ENCODE measurements at places on chromosomes 3 and 15.

DNA sequence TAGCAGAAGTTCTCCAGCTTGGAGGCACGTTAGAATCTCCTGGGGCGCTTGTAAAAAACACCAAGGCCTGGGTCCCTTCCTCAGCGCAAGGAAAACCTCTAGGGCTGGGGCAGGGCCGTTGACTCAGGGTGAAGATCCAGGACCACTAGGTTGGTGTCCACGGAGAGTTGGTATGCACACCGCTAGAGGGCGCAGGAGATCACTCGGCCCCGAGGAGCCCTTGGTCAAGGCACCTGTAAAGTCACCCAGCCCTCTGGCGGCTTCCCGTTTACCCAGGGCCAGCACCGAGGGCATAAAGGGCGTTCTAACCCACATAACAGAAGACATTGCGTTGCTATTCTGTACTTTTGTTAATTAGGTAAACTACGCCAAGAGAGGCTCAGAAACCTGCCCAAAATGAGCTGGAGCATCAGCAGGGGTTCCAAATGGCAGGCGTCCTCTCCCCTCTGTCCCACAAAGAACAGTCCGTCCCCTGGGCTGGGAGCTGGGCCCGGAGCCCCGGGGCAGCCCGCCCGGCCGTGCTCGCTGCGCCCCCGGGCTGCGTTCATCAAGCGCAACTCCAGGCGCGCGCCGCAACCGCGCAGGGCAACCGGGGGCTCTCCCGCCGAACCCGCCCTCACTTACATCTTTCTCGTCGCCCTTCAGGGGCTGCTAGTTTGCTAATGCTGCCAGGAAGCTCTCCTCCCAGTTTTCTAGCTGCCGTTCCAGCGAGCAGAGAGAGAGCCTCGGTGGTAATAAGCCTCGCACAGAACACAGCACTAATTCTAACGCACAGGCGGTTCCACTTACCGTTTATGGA is 332.1 kb downstream of the ARRDC4 start:
- no peak for DNase-seq

GRCh38 chr3:160831401-160831800 is 75.4 kb downstream of the PPM1L start:
- DNase-seq = no peak

- no peak for DNase-seq
Measured at GRCh38 chr3:39184081-39184967, 8.1 kb downstream of the XIRP1 start.

- DNase-seq = no peak
Measured at GRCh38 chr15:52349052-52349700, 53.6 kb upstream of the MYO5C start.

- no peak for DNase-seq
Measured at GRCh38 chr3:4794331-4794730, 184.9 kb upstream of the BHLHE40 start.

DNA sequence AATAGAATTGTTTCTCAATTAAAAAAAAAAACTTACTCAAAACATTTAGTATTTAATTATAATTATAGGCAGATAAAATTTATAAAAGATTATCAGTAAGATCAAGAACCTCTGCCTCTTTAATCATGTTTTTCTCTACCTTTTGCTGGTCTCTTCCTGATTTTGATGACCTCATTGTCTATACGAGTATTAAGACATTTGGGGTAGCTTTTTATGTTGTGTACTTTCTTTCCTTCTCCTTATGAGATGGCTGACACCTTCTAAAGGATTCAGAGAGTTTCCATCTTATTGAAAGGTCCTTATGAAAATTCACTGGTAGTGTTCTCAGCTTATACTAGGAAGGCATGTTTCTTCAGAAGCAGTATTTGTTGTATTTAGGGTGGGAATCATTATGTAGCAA is 426.3 kb downstream of the LPP start:
- no peak for DNase-seq

DNA sequence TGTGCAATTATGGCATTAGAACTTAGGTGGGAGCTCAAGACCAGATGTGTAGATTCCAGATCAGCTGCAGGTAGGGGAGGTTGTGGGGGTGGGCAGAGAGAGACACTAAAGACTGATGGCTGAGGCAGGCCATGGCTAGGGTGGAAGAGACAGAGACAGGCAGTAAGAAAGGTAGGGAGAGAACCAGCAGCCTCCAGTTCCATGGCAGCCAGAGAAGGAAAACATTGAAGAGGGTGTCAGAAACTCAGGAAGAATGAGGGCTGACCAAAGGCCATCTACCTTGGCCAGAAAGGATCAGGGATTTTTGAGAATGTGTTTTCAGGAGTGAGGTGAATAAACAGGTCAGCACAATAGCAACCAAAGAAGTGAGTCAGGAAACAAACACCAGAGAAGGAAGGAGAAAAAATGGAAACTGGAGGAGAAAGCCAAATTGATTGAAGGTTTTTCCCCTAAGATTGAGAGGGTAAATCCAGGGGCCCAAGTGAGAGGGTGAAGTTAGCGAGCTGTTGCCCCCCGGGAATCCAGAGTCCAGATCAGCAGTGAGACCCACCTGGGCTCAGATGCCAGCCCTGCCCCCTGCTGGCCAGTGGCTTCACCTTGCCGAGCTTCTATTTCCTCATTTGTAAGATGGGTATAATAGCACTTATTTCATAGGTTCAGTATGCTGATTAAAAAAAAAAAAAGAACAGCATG is 41.0 kb downstream of the ABHD2 start:
- DNase-seq = no peak

DNA sequence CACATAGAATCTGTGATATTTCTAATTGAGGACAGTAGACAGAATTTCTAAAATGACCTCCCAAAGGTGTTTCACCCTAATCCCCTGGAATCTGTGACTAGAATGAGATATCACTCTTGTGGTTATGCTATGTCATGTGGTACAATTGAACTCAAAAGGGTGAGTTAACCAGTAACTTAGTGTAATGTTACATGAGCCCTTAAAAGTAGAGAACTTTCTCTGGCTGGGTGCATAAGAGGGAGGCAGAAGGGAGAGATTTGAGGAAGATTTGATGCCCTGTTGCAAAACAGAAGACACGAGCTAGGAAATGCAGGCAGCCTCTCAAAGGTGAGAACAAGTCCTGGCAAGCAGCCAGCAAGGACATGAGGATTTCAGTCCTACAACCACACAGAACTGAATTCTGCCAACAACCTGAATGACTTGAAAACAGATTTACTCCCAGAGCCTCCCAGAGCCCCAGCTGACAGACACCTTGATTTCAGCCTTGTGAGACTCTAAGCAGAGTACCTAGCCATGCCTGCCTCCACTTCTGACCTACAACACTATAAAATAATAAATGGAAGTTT is 160.3 kb downstream of the MTHFS start:
- no peak for DNase-seq

GRCh38 chr3:48018841-48019240 is 2.6 kb upstream of the MAP4 start:
- DNase-seq = no peak

DNA sequence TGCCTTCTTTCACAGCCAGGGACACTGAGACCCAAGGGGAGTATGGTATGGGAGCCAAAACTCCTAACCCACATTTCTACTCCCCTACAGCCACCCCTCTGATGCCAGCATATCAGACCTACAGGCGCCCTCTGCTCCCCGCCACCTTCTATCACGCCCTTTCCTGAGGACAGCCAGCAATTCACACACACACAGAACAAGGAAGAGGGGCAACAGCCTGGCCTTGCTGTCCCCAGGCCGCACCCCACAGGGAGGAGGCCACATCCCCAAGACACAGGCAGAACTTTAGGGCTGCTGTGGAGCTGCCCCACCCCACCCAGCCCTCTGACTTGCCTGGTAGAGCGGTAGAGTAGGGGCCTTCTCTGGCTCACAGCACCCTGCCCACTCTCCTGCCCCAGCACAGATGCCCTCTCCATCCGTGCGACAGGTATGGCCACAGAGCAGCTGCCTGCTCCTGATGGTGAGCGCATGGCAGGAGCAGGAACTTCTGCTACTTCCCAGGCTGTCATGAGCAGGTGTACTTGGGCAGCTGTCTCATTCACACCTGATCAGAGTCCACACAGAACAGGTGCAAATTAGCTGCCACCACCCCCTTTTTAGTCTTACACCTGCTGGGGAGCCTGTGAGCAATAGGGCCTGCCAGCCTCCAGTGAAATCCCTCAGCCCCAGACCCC is 33.4 kb downstream of the CCDC33 start:
- no peak for DNase-seq

DNA sequence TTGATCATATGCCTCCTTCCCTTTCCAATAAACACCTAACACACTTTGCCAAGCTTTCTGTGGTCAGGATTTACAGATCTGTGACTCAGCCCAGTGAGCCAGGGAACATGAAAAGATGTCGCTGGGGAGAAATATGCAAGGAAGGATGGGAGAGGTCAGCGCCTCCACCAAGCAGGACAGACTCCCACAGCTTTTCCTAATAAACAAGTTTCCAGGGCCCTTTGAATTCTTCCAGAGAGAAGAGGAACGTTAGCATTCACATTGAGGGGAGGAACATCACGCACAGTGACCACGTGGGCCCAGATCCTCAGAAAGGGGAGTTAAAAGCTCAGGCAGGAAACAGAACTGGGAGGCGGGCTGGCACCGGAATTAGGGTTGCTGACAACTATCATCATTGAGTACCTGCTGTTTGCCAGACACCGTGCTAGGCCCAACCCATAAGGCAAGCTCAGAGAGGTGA is 33.3 kb upstream of the MRPS22 start:
- DNase-seq = no peak

DNA sequence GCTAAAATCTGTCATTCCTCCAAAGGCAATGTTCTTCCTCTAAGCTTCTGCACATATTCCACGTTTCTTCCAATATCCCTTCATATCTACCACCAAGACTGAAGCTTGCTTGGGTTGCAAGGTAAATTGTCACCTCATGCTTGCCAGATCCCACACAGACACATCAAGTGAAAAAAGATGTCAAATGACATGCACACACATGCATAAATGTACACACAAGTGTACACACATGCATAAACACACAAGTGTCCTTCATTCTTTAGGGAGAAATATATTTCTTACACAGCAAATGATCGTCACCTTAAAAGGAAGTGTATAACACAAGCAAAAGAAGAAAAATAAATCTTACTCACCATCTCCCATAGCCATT is 59.4 kb downstream of the CLASP2 start:
- no peak for DNase-seq

GRCh38 chr15:66923438-66923881 is 141.9 kb upstream of the SMAD3 start:
- DNase-seq = no peak

GRCh38 chr3:147304756-147305155 is 101.6 kb downstream of the ZIC4 start:
- DNase-seq = no peak

DNA sequence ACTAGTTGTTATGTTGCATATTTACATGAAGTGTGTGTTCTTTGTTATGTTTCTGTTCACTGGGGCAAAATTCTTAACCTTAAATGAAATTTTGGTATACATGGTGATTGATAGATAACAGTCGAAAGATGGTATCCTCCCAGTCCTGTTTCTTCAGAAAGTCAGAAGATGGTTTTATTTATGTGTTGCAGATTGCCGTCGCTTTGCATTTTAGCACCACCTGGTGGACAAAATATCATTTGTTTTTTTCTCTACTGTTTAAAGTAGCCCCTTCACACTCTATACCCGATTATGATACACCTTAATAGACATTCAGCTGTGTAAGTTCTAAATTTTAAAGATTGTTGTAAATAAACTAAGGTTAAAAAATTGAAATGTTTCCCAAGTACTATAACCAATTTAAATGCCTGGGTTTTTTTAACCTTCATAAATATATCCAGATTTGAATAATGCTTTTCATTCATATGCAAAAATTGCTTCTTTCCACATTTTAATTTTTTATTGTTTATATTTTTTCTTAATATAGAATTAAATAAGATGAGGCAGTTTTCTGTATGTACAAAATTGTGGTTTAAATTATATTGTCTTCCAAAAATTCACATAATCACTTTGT is 152.2 kb downstream of the ALCAM start:
- no peak for DNase-seq

DNA sequence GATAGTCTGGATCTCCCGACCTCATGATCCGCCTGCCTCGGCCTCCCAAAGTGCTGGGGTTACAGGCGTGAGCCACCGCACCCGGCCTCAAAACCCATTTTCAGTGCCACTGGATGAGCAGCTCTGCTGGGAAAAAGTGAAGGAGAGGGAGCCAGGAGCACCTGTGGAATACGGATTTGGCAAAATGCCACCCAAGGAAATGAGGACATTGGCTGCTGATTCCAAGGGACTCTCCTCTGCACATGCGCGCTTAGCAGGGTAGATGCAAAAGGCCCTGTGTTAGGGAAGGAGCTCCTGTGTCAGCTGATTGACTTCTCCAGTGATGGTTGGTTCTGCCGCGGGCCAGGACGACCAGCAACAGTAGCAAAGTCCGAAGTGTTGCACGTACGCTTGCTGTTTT is 43.4 kb upstream of the IGF1R start:
- no peak for DNase-seq

DNA sequence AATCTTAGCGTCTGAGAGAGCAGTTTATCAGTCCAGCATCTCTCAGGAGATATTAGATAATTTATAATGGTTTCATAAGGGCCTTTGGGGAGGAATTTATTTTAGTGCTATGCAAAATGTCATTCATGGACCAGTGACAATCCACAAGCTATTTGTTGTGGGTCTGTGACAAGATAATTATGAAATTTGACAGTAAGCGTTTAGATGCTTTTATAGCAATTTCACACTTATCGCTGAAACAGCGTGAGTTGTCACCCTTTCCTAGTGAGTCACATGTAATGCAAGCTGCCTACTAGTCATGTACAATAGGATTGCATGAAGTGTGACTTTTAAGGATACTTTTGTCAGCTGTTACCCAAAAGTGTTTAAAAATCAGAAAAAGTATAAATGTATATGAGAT is 315.6 kb upstream of the THBS1 start:
- no peak for DNase-seq

GRCh38 chr3:31223278-31223677 is 309.4 kb upstream of the STT3B start:
- no peak for DNase-seq

GRCh38 chr15:82106679-82107078 is 60.9 kb upstream of the MEX3B start:
- DNase-seq = no peak

GRCh38 chr3:36991923-36992805 is 767 bp downstream of the EPM2AIP1 start:
- DNase-seq = no peak

DNA sequence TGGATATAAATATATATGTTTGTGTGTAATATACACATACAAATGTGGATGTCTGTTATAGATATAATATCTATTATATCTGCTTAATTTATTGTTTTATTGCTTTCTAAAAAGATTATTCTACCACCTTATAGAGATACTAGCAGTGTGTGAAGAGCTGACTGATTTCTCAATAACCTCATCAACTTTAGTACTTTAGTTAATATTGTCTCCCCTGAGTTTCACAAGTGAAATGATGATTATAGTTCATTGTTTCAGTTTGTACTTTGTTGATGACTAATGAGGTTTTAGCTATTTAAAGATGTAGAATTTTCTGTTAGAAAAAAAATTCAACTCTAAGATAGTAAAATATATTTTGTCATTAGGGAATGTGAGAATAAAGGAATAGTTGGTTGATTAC is 11.4 kb downstream of the RSRC1 start:
- no peak for DNase-seq

- DNase-seq = no peak
Measured at GRCh38 chr3:19272296-19272695, 124.0 kb downstream of the KCNH8 start.

GRCh38 chr3:53016236-53016635 is 29.6 kb downstream of the SFMBT1 start:
- DNase-seq = no peak

All from cerebellar nuclear complex (tissue), 1 donor.